Activated naive CD4-positive, alpha-beta T cell treated with anti-CD3 and anti-CD28 coated beads for 36 hours (primary cell): ENCODE measurements at places on chromosomes 7 and 10.

DNA sequence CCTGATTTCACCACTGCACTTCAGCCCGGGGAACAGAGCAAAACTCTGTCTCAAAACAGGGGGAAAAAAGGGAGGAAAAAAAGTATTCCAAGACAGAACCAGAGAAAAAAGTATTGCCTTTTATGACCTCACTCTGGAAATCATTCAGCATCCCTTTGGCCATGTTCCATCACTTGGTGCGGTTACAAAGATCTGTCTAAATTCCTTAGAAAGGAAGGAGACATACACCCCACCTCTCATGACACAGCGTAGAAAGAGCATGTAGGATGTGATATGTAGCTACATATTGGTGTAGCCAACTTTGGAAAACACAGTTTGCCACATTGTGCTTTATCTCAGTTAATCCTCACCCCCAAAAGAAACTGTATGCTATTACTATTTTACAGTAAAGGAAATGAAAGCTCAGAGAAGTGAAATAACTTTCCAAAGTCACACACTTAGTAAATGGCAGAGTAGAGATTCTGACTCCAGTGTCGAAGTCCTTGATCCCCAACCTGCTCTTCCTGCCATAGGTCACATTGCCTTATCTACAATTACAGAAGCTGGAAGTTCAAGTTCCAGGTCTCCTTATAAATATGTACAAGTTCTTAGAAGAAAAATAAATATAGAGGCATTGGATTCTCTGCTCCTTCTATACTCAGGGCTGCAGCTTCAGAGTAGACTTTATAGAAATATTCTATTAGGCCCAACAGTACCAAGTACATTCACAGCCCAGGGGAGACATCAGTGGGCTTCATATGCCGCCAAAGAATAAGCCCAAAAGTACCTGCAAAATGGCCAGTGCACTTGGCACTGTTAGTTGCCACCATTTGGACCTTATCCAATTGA is 91.6 kb upstream of the KMT2E start:
- DNase-seq: no peak

GRCh38 chr10:76916536-76916935 is 721.1 kb downstream of the KCNMA1 start:
- no peak for DNase-seq

- no peak for DNase-seq
Measured at GRCh38 chr10:99617696-99618095, 2.5 kb downstream of the SLC25A28 start.

DNA sequence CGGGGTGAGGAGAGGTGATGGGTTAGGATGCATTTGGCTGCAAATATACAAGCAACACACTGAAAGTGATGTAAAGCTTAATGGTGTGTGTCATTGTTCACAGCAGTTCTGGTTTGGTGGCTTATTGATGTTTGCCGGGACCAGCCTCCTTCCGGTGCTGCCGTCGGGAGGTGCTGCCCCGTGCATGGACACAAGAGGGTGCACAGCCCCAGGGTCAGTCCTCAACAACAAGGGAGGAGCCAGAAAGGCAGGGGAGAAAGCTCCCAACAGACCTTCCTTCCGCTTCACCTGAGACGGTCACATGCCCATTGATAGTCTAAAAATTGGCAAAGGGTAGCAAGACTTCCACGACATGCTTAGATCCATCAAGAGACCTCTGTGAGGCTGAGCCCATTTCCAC is 9.5 kb downstream of the RNF32 start:
- peak; percentile 16 for DNase-seq

- DNase-seq: no peak
Measured at GRCh38 chr10:75851580-75852345, 420.3 kb downstream of the LRMDA start.

DNA sequence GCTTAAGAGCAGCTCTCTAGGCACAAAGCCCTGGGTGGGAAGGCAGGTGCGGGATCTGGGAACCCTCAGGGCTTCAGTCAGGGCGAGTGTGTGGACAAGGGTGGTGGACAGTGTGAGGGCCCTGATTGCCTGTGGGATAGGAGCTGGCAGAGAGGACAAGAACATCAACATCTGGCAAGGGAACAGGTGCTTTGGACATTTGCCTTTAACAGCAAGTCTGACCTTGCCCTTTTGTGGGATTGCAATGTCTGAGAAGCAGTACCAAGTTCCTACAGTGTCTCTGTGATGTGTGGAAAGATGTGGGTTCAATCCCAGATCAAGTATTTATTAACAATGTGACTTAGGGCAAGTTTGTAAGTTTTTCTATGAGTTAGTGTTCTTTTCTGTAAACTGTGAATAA is 46.7 kb downstream of the TFAM start:
- no peak for DNase-seq

DNA sequence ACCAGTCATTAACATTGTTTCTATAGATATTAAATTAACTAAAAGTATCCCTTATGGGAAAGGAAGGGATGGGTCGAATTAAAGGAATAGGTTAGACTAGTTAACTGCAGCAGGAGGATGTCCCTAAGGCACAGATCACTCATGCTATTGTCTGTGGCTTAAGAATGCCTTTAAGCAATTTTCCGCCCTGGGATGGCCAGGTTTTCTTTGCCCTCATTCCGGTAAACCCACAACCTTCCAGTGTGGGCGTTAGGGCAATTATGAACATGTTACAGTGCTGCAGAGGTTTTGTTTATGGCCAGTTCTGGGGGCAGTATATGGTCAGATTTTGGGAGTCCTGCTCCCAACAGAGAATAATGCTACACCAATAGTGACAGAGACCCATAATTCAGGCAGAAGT is 139.3 kb upstream of the CDK13 start:
- DNase-seq: no peak

GRCh38 chr7:143924851-143925250 is 10.2 kb upstream of the OR2F2 start:
- DNase-seq: no peak

DNA sequence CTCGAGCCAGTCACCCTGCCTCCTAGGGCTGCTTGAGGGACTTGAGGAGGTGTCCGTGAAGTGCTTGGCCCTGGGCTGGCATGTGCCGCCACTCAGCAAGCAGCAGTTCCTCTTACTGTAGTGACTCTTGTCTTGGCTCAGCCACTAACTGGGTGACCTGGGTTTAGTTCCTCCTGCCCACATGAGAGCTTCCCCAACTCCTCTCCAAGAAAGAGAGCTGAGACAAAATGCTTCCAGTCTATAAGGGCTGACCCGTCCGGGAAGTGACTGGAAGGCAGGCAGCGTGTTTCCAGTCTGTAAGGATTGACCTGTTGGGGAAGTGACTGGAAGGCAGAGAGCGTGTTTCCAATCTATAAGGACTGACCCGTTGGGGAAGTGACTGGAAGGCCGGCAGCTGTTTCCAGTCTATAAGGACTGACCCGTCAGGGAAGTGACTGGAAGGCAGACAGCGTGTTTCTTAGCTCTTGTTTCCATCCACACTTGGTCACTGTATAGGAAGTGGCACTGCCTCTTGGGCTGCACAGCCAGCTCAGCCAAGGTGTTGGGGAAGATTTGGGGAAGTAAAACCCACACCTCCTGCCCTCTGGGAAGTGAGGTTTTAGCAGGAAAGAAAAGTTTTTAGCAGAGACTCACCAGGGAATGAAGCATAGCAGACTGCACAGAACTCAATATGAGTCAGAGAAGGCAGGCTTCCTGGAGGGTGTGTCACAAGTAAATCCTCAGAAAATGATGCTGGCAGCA is 53.3 kb upstream of the PPIF start:
- DNase-seq: no peak

DNA sequence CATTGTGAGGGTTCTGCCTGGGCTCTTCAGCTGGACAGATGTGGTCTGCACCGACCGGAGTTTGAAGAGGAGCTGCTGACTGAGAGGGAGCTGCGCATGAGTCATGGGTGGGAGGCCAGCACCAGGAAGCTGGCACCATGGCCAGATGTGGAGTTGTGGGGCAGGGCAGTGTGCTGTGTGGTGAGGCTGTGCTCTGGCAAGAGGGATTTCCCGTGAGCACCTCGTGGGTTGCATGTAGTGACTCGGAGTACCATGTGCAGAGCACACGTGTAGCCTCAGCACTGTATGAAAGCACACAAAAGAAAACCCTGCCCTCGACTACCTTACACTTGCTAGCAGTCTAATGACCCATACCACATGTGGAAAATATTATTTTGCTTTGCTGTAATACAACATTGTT is 103.4 kb downstream of the WNT2 start:
- DNase-seq: no peak

DNA sequence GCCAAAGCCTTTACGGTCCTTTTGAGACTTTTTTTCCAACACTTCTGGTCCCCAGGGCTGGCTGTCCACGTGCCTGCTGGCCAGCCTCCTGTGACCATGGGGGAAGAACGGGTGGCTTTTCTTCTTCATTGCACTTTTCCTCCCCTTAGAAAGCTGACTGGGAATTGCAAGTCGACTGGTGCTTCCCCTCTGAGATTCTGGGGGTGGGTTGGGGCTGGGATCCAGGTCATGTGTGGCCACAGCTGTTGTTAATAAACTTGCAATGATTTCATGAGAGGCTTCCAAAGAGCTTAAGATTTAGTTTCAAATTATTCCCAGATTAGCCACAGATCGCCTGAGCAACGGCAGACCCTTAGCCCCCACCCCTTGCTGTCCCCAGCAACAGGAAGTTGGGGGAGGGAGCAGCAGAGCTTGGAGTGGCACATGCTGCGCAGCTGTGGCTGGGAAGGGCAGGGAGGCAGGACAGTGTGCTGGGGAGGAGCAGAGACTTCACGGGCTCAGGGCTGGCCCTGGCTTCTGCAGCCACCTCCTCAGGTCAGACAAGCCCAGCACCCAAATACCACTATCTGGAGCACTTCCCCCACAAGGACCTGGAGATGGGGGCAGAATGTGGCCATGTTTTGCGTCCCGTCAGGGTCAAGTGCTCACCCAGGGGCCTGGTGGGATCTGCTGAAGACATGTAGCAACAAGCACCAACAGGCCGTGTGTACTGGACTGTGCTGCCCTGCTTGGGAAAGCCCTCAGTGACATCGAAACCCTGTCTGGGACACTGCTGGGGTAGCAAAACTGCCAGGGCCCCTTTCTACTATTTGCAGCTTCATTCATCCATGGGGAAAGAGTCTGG is 147.1 kb downstream of the RNF216 start:
- no peak for DNase-seq

DNA sequence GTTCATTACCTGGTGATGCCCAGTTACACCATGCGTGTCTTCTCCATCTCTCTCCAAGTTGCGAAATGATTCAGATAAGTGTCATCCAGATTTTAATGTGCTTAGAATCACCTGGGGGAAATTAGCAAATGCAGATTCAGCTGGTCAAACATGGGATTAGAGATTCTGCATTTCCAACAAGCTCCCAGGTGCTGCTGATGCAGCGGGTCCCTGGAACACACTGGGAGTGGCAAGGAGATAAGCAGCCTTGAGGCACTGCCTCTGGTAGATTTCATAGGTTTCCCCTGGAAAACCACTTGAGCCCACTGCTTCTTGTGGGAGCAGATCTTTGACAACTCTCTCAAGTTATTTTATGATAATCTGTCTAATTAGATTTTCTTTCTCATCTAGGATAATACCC is 196.0 kb upstream of the C7orf33 start:
- DNase-seq: no peak

GRCh38 chr10:50232261-50232639 is 19.1 kb downstream of the ASAH2 start:
- DNase-seq: no peak

DNA sequence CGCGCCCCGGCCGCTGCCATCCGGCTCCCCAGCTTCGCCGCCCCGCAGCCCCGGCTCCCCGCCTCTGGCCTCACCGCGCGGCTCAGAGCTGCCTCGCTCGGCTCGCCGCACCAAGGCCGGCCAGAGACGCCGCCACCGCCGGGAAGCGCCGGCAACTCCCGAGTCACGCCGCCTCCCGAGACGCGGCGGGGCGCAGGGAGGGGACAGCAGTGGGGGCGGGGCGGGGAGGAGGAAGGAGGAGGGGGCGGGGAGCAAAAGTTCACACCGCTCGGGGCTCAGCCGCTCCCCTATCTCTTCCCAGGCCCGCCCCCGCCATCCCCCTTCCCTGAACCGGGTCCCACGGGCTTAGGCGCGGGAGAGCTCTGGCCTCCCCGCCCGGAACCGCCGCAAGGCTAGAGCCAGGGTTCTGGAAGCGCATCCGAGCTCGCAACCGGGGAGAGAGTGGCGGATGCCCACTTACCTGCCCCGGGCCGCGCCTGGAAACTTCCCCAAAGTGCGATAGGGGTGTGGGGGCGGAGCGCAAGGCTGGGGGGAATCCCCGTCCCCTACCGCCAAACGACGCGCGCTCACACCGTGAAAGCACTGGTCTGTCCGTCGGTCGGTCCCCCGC is 1.0 kb downstream of the CHST15 start:
- DNase-seq: peak; percentile 61

DNA sequence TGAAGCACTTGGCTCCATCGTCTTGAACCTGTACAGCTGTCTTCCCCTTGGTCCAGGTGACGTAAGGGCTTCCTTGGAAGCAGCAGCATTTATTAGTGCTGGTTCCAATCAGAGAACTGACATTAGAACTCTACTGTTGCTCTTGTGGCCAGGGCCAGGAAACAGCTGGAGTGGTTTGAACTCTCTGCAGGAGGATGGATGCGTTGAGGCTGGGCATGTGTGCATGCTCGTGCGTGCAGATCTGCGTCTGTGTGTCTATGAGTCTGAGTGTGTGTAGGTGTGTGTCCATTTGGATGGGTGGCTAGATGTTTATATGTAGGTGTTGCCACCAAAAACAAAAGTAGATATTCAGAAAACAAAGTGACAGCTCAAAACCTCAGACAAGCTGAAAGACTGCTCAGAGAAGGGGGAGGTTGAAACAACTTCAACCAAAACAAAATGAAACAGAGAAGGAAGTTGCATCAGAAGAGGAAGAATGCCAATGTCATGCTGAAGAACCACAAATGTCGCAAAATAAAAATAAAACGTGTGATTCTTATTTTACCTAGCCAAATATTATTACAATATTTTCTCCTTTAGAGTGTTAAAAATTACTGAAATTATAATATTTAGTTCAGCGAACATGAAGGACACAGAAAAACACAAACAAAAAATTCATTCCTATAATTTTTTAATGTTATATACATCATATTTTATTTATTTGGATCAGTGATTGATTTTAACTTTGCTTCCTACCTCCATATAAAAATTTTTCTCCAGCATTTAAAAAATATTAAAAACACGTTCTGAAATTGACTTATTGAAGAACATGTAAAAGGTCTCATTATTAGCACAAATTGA is 96.1 kb upstream of the MKLN1 start:
- peak; percentile 80 for DNase-seq

DNA sequence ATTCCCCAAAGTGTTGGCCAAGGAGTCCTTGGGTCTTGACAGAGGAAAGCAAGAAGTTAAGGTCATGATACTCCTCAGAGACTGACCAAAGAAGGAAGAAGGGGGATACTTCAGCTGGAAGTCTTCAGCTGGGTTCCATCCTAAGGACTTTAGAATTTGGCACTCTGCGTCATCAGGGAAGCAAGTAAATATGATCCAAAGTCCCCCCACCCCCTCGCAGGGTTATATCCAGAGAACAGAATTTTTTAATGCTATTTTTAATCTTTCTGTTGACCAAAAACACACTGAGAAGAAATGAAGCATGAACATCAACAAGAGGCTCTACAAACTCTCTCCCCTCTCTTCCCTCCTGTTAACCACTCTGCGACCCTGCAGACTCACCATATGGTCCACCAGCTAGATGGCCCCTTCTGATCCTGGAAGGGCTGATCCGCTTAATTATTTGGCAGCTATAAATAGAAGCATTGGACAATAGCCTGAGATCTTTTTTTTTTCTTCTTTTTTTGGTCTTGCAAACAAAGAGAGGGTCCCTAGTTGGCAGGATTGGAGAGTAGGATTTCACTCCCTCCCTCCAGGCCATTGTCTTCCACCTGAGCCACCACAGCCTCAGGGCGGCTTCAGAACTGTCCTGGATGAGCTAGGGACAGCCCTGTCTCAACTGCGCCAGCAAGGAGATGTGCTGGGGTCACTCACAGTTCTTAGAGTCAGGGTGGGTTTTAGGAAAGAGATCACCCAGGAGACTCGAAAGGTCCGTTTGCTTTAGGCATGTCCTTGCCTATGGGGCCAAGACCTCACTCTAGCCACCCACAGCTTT is 196.0 kb downstream of the KCNMA1 start:
- no peak for DNase-seq
